Vagina (tissue), 2 donors: ENCODE measurements at places on chromosomes 4 and X.

GRCh38 chr4:169260217-169260866 lies 10.4 kb downstream of the SH3RF1 start:
- no peak for DNase-seq

GRCh38 chr4:146054676-146055075 lies 116.1 kb upstream of the ZNF827 start:
- no peak for DNase-seq

- DNase-seq: no peak
These were observed 220.0 kb downstream of the PPP3CA start for GRCh38 chr4:101127176-101127790.

- no peak for DNase-seq
These were observed 347.8 kb downstream of the GBA3 start for GRCh38 chr4:23040539-23040938.

DNA sequence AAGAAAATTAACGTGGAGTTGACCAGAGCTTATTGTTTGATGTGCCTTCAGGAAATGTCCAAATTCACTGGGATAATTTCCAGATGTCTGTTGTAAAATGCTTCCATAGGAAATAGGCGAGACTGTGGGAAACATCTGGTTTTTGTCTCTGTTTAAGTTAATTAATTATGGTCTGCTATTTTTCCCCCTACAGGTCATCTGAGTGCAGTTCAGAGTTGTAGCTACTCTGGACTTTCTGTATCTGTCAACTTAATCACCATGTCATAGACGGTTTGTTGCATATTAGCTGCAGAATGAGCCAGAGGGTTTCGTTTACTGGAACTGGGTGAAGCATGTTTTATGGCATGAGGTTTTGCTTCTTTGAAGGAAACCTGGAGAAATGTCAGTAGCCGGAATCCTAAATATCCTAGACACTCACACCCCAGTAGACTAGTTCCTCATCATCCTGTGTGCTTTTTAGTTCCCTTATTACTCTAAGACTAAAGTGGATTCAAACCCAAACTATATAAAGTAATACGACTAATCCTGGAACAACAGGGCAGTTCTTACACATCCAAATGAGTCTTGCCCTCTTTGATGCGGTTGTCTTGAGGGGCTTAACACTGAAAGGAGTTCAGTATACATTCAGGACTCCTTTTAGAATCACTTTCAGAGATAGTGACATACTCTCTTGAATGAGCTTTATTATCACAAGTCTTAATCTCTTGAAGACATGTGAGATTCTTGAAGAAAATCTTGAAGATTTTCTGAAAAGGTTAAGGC lies 62.5 kb downstream of the PPEF1 start:
- DNase-seq: no peak
